Upper lobe of right lung (tissue), 1 donor: ENCODE measurements at places on chromosomes 16 and 17. TPM values are rescaled to one million over a fixed set of nuclear protein-coding genes. Genes with fewer than 3 reads are reported as not detected.

The DHRS7C gene
- not detected for total RNA-seq

The KRTAP9-3 gene
- not detected for total RNA-seq

The BEAN1 gene
- total RNA-seq, result 0.87 TPM

The CCDC40 gene
- total RNA-seq, result 3.5 TPM
